Keratinocyte (primary cell): ENCODE measurements at places on chromosomes 16 and 17. TPM values are rescaled to one million over a fixed set of nuclear protein-coding genes. Genes with fewer than 3 reads are reported as not detected.

The WSCD1 gene
- polyA plus RNA-seq: not detected in 3 replicates

The KRTAP2-2 gene
- not detected in 3 replicates for polyA plus RNA-seq

The ZNF629 gene
- 3.6 to 6.0 TPM (median 4.1 TPM) in 3 replicates for polyA plus RNA-seq

The KRT24 gene
- polyA plus RNA-seq: 1.0 to 1.8 TPM (median 1.3 TPM) in 3 replicates

The SMIM36 gene
- polyA plus RNA-seq: not detected in 3 replicates

DNA sequence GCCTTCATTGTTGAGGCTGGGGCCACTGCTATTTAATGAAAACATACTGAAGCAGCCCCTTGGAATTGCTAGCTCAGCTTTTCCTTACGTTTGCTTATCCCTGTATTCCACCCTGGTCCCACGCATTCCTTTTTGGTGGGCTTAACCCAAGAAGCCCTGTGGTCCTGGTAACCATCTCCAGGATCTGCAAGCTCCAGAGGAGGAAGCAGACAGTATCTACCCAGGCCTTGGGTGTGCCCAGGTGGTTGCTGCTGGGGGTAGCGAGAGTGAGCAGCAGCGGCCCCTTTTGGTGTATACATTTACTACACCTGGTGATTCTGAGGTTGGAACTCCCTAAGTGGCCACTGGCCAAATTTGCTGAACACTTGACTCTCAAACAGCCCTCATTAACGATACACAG is 97.7 kb downstream of the CBLN1 start:
- DNase-seq: no peak

GRCh38 chr16:87569601-87570571 is 32.4 kb upstream of the JPH3 start:
- no peak for DNase-seq

GRCh38 chr17:42709561-42709960 is 27.2 kb downstream of the CNTNAP1 start:
- DNase-seq: no peak

DNA sequence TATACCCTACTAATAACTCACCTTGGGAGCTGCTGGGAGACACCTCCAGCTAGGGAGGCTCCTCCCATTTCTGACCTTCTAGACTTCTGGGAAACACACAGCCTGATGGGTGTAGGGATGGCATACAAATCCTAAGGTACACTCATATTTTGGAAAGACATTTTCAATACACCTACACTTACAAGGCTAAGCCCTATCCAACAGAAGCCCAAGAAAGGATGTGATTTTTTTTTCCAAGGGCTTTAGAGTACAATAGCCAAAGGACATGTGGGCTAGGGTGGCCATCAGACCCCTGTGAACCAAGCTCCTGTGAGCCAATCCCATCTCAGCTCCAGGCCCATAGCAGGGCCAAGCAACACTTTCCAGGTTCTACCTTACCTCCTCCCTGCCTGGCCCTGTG is 143.9 kb downstream of the AATF start:
- no peak for DNase-seq

DNA sequence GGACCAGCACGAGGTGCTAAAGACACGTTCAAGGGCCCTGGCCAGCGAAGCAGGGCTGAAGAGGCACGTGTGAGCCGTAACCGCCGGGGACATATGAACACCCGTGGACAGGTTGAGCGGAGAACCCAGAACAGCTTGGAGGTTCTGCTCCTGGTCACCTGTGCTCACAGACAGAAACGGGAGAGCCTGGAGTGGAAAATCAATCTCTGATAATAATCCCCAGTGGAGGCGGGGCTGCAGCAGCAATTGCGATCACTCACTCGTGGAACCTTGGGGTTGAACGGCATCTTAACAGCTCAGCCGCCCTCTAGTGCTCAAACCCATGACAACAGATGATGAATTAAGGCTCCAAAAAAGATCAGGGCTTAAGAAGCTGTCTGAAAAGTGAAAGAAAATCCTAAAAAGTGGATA is 25.6 kb downstream of the WIPI1 start:
- no peak for DNase-seq

- DNase-seq: no peak
Observed at GRCh38 chr16:78577630-78578029, 478.2 kb downstream of the WWOX start.

DNA sequence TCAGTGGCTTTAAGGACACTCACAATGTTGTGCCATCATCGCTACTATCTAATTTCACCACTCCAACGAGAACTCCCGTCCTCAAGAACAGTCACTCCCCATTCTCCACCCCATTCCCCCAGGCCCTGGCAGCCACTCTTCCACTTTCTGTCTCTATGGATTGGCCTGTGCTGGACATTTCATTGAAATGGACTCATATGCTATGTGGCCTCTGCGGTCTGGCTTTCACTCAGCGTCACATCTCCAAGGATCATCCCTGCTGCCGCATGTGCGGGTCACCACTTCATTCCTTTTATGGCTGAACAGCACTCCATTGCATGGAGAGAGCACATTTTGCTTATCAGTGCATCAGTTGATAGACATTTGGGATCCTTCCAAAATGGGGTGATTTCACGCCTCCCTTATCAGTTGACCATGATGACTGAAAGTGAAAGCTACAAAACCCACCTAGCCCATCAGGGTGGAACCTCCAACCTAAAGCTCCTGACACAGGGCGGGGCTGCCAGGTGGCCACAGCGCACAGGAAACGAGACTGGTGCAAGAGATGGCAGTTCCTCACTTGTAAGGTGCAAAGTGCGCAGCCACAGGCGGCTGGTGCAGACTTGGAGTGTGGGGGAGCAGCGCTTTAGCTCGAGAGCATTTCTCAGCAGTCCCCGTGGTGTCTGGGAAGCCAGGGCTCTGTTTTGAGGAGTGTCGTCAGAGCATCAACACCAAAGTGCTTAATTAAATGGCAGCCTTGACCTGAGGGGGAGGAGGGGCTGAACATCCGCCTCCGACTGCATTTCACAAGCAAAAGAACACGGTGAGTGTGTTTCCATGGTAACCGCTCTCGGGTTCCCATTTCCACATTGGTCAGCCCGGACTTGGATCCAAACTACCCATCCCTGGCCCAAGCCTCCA is 23.8 kb downstream of the COTL1 start:
- DNase-seq: no peak

- peak; percentile 89 for DNase-seq
Observed at GRCh38 chr17:50051082-50051576, 4.8 kb upstream of the ITGA3 start.

DNA sequence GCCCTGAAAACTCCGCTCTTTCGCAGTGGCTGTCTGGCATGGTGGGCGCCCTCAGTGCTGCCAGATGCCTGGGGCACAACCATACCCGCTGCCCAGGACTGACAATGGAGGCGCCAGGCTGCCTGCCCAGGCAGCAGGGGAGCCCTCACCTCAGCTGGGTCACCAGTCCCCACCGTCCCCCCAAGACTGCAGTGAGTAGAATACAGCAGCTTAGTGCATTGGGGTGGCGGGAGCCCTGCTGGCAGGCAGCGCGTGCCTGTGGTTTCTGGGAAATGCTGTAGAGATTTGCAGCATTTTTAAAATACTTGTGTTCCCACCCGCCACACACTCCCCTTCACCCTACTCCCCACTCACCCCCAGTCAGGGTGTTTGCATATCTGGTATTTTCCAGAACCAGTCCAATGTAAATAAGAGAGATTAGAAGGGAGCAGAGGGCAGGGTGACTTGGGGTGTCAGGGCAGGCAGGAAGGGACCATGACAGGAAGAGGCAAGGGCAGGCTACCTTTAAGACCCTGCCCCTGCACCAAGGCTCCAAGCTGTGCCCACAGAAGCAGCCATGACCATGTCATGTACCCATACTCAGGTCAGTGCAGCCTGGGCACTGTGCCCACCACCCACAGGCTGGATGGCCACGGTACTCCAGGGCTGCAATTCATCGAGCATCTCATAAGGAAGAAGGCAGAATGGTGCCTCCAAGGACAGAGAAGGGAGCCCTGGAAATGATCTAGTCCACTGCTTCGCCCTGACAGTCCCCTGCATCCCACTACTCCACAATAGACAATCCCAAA is 21.5 kb downstream of the MYO18A start:
- no peak for DNase-seq

- no peak for DNase-seq
Observed at GRCh38 chr17:64185101-64185500, 55.2 kb upstream of the ERN1 start.

DNA sequence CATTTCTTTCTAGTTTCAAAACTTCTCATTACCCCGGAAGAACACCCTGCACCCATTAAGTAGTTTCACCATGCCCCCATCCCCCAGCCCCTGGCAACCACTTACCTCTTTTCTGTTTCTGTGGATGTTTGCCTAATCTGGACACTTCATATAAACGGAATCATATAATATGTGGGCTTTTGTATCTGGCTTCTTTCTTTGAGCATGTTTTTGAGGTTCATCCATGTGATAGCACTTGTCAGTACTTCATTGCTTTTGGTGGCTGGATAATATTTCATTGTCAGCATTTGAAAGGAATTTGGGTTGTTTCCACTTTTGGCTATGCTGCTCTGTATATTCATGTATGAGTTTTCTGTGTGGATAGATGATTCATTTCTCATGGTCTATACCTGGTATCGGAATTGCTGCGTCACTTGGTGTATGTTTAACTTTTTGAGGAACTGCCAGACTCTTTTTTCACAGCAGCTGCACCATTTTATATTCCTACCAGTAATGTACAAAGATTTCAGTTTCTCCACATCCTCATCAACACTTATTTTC is 30.0 kb upstream of the SLC5A10 start:
- peak; percentile 5 for DNase-seq
